ENCODE measurements at places on chromosomes 1 and 21. TPM values are rescaled to one million over a fixed set of nuclear protein-coding genes. Genes with fewer than 3 reads are reported as not detected.

Gene GNAT2
- not detected for total RNA-seq

Gene MSH4
- 0.07 TPM for total RNA-seq

- DNase-seq, result peak; percentile 81
These were observed 399.5 kb downstream of the LMO4 start for GRCh38 chr1:87728169-87728568.

GRCh38 chr1:55311979-55312378, 96.8 kb upstream of the USP24 start:
- no peak for DNase-seq

GRCh38 chr1:94111879-94112278, 9.1 kb downstream of the ABCA4 start:
- DNase-seq, result no peak

- no peak for DNase-seq
These were observed 8.1 kb upstream of the F3 start for GRCh38 chr1:94549706-94550105.
